Foreskin keratinocyte (primary cell): ENCODE measurements at places on chromosomes 3 and 15.

- DNase-seq = peak; percentile 80
Measured at GRCh38 chr3:29515451-29515850, 234.6 kb downstream of the RBMS3 start.

DNA sequence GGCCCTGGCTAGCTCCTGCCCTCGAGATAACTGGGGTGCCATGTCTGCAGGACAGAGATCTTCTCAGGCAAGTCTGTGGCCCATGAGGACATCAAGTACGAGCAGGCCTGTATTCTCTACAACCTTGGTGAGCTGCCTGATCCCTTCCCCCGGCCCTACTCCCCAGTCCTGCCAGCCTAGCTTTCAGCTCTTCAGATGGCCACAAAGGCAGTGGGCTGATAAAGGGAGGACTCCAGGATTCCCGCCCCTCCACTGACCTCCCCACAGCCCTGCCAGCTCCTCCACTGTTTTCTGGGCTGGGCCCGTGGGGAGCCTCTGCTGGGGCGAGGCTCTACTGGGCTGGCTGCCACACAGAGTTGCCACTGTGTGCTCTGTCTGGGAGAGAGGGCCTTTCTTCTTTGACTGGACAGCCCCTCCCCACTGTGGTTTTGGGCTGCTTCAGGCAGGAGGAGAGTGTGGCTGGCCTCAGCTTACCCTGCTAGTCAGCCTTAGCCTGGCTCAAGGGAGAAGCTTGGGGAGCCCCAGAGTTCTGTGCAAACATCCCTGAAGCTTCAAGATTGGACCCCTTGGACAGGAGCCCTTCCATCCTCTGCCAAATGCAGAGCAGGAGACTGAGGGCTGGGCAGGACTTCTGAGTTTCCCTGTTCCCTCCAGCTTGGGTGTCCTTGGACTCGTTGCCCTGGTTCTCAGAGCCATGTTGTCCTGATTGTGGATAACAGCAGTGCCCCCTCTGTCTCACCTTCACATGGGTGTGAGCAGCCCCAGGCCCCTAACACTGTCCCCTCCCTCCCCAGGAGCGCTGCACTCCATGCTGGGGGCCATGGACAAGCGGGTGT is 24.4 kb downstream of the PTPN23 start:
- DNase-seq = no peak

- DNase-seq = no peak
Measured at GRCh38 chr15:67030036-67030762, 35.2 kb upstream of the SMAD3 start.

DNA sequence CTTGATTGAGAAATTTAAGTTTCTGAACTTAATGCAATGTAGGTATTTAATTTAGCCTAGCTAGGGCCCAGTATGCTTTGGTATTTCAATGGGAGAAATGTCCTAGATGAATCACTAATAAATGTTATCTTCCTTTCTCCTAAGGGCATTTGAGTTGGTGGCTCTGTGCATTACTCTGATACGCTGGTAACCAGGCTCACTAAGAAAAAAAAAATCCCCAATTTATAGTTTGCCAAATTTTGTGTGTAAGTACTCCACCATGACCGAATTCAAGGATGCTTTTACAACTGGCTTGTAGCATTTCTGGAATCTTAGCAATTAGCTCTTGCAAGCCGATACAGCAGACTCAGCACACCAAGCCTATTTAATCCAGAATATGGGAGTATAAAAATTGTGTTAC is 94.6 kb upstream of the LPP start:
- no peak for DNase-seq

DNA sequence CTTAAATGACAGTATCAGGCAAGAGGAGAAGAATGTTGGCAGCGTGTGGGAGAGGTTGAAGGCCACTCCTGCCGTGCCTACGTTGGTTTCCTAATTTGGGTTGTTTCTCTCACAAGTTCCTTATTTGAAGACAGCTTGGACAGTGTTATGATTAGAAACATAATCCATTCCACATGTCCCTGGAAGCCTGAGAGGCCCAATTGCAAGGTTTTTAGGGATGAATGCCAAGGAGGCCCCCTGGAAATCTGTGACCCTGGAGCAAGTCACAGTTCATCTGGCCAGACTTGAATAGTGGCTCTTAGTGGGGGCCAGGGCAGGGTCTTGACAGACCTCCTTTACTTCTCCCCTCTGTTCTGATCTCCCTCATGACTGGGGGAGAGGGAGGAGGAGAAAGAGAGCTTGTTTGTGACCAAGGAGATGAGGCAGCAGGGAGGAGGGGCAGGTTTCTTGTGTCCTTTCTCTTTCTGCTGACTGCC is 584.4 kb upstream of the TBL1XR1 start:
- DNase-seq = no peak

DNA sequence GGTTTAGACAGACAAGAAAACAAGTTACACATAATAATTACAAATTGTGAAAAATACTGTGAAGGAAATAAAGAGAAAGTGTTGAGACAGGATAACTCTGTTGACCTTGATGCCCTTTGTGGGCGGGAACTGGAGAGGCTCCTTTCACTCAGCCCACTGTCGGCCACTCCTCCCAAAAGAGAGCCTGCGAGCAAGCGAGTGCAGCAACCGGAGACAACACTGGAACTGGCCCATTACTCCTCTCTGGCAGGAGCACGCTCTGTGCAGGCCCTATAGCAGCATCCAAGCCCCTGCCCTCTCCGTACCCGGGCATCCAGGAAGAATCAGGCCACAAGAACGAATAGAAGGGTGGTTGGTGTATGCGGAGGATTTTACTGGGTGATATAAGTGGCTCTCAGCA is 16.2 kb upstream of the DUT start:
- DNase-seq = no peak

DNA sequence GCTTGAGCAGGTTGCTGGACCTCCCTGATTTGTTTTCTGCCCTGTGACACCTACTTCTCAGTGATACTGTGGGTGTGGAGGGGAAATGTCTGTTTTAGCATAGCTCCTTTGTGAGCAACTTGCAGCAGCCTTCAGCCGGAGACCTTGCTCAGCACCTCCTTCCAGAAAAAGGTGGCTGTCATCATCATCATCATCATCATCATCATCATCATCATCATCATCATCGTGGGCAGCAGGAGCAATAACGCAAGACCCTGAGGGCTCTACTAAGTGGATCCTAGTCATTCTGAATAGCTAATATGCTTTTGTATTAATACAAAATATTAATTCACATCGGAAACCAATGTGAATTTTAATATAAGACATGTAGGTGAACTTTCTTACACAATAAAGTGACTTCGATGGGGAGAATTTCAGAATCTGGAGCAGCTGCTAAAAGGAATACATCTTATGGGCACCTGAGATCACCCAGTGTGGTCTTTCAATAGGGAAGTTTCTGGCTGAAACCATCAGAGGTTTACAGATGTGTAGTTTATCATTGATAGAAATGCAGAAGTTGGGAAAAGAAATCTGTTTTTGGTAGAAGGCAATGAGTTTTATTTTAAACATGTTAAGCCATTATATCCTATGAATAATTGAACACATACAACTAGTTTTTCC is 8.6 kb downstream of the GABRR3 start:
- DNase-seq = no peak
